ENCODE measurements at places on chromosomes 5 and 9.

GRCh38 chr5:141814064-141814964, 63.9 kb downstream of the PCDH1 start:
- no peak for DNase-seq

GRCh38 chr5:10268100-10268499, 18.0 kb downstream of the CCT5 start:
- DNase-seq, result no peak

GRCh38 chr5:141363952-141364660, at the start of gene PCDHGA5:
TSS of gene PCDHGA5 (plus strand) at chr5:141364162. CDS start at chr5:141364331, 169 bp downstream.
- no peak for DNase-seq

- no peak for DNase-seq
These were observed 408.9 kb upstream of the SMARCA2 start for GRCh38 chr9:1606253-1606652.

DNA sequence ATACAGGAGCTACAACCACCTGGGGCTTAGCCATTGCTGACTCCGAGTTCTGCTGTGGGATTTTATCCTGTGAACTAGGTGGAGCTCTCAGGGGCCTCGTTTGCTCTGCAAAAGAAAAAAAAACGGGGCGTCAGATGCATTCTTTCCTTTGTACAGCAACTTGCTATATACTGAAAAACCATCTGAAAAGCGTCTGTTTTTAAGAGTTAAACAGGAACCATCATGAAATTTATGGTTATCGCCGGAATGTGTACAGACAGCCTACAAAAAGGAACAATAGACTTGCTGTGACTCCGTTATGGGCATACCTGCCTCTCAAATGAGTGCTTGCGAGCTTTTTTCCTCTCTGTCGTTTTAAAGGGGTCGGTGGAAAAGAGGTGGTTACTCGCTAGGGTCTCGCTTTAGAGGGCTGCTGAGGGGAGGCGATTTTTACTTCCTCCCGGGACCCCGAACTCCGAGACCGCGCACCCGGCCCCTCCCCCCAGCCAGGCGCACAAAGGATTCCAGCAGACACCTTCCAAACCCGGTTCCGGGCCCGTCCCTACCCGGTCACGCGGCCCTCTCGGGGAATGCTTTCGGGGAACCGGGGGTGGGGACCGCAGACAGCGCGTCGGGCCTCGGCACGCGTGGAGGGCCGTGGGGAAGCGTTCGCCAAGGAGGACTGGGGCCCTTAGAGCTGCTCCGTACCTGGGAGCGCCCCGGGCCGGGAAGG, 826 bp downstream of the PAIP1 start:
- DNase-seq, result no peak

DNA sequence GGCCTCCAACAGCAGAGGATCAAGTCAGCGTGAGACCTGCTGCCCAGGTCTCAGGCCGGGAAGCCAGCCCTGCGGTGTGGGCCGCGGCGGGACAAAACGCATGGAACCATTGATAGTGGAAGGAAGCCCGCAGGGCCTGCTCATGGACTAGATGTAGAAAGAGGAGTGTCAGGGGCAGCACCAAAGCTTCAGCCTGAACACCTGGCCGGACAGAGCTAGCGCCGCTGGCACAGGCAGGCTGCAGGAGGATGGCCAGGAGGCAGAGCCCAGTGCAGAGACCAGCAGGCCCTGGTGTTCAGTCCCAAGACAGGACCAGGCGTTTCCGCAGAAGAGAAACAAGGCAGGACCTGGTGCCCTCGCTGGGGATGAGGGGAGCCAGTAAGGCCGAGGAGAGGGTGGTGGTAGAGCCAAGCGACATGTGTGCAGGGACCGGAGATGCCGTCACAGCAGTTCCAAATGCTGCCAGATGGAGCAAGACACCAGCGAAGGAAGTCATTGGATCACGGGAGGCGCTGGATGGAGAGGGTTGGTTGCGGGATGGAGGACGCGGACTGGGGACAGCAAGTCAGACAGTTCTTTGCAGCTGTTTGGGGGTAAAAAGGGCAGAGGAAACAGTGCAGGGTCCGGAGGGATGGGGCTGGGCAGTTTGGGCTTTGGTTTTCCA, 42.1 kb upstream of the OLFM1 start:
- DNase-seq, result no peak

GRCh38 chr5:58717303-58718007, 134.6 kb downstream of the RAB3C start:
- no peak for DNase-seq

- DNase-seq, result no peak
These were observed 91.9 kb downstream of the CEMIP2 start for GRCh38 chr9:71676460-71676859.

- no peak for DNase-seq
These were observed 1786.8 kb upstream of the ACO1 start for GRCh38 chr9:30597608-30598007.

DNA sequence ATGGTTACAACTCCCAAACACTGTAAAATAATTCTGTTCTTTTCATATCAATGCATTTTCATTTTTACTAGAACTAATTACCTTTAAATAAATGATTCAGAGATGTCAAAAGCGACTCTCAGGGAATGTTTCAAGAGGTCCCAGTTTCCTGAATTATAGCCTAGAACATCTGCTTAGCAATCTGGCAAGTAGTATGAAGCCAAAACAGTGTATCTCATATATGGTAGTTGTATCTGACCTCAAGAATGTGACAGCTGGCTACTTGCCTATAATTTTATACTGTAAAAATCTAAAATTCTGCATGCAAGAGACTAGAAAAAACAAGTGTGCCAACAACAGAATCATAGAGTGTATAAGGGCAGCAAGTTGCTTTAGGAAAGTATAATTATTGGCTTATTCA, 187.7 kb upstream of the POU5F2 start:
- no peak for DNase-seq

DNA sequence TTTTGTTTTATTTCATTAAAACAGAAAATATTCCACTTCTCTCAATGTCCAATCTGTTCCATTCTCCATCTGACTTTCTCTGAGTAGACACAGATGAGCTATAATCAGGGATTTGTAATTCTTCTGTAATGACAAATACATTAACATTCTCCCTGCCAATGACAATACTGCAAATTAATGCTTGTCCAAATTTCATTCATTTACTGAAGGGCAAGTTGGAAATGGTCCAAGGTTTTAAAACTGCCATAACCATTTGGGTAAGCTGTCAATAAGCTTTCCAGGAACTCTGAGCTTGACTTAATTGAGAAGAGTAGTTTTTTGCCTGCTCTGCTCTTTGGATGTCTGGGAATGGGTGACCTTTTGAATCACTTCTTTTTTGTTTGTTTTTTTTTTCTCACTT, 253.5 kb downstream of the DMRTA1 start:
- no peak for DNase-seq

- no peak for DNase-seq
These were observed 160.8 kb downstream of the DNAH5 start for GRCh38 chr5:13783726-13784125.

GRCh38 chr9:133576031-133576874, 32.9 kb downstream of the FAM163B start:
- no peak for DNase-seq

GRCh38 chr9:92486371-92486770, 4.1 kb upstream of the ASPN start:
- DNase-seq, result no peak

DNA sequence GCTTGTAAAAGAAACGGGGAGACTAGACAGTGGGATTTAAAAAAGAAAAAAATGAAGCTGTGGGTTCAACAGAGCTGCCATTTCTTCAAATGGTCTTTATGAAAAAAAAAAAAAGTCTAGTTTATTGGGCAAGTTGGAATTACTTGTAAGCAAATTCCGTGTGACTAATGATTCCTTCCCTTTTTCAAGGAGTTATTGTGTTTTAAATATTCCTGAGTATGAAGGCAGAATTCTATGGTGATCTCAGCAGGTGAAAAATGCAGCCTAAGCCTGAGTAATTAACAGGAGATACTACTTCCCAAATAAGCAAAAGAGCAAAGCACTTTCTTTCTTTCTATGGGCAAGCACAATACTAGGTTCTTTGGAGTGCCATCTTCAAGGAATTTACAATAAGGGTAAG, 481.9 kb downstream of the ZNF608 start:
- no peak for DNase-seq

GRCh38 chr5:138349852-138350562, 2.5 kb upstream of the KDM3B start:
- DNase-seq, result no peak

- no peak for DNase-seq
These were observed 363.3 kb upstream of the KLF4 start for GRCh38 chr9:107852891-107853290.

DNA sequence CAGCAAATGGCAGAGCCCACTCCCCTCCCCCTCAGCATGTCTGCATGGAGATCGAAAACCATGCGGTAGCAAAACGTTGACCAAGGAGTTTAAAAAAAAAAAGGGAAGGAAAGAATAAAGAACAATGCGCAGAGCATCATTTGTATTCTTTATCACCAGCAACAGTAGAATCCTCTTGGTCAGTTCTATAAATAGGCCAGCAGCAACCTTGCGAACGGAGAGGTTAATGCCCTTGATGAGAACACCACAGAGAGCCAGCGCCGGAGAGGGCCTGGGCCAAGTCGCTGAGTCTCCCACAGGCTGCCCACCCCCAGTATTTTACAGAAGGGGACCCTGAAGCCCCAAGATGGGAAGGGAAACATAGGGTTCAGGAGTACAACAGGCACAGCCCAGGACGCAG, 22.7 kb downstream of the WHRN start:
- no peak for DNase-seq

GRCh38 chr9:21047281-21047691, 15.8 kb upstream of the HACD4 start:
- DNase-seq, result no peak

DNA sequence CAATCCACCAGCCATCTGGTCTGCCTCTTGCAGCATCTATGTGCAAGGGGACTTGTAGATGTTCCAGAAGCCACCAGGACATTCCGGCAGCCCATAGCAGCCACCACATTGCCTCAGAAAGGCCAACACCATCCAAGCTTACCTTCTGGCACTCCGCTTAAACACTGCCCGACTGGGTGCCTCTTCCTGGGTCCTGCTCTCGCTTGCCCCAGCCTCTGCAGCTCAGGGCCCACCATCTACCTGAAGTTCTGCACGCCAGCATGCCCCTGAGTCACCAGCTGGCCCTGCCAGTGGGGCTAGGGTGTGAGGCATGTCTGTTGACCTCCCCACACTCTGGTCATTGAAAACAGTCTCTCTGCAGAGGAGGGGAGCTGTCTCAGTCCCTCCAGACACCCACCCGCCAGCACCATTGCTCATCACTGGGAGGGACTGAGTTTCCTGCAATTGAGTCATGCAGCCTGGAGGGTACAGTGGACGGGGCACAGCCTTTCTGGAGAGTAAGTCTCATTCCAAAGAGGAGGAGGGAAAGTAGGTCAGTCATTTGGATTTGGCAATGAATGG, 16.9 kb upstream of the COL5A1 start:
- no peak for DNase-seq

- DNase-seq, result no peak
These were observed 82.1 kb downstream of the CCDC192 start for GRCh38 chr5:127785098-127785927.

DNA sequence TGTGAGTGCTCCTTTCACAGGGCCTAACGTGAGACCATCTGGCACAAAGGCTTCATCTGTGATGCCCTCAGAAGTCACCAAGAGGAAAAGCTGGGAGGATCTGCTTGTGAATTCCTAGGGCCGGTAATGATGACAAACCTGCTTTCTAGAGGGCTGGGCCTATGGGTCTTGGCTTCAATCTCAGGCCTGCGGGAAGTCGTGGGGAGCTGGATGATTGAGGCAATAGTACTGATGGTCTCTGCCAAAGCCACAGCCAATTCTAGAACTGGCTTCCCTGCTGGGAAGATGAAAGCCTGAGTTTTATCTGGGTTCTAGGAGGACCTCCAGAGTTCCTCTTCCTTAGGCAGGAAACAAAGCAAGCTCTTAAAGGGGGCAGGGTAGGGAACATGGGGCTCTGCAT, 102.7 kb downstream of the TMEM215 start:
- no peak for DNase-seq

DNA sequence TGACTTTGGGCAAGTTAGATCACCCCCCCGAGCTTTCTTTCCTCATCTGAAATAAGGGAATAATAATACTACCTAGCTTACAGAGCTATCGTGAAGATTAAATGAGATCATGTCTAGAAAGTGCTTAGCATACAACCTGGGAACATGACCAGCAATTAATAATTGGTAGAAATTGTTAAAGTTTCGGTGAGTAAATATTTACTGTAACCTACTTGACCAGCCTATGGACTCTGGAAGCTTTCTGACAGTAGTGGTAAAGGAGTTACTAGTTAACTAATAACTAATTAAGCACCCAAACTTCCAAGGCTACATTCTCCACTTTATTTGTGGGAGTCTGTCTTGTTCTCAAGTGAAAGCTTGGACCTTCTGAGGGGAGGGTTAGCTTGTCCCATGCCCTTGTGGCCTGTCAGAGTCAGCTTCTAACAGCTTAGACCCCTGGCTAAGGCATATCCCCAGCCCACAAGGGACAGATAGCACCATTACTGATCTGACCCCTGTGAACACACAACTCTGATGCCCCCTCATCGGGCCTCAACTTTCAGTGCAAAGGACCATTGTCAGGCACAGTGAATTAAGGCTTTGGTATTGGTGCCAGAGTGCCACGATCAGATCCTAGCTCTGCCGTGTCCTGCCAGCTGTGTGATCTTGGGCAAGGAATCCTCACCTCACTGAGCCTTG, 58.7 kb upstream of the SAP30L start:
- no peak for DNase-seq

- DNase-seq, result no peak
These were observed 278.0 kb downstream of the NTRK2 start for GRCh38 chr9:84947412-84947972.

DNA sequence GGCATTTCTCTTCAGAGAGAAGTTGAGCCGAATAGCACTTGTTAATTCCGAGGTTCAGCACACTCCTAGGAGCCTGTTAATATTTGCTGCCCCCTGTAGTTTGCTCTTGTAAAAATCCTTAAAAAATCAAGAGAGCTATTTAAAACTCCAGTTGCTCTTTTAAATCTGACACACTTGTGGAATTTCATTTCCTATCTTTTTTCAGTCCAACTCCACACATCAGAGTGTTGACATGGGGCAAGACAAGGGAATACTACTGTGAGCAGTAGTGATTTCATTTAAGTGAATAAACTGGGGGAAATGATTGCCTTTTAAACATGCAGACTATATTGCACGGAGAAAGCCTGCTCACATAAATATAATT, 1096.3 kb upstream of the DMAC1 start:
- DNase-seq, result no peak

DNA sequence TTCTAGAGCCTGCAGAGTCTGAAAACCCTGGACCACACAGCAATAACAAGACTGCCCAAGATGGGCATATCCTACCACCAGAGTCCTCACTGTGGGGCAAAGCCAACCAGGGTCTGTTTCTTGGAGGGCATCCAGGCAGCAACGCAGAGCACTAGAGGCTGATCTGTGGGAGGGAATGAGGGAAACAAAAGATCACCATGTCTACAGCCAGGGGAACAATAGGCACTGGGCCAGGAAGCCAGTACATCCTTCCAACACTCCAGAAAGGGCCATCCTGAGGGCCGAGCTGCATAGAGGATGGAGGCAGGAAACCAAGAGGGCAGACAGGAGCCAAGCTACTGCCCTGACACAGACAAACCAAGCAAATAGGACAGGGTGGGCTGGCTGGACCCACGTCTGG, 416.1 kb upstream of the IRX4 start:
- DNase-seq, result no peak

- no peak for DNase-seq
These were observed 164.0 kb downstream of the TTC39B start for GRCh38 chr9:15142878-15143534.

GRCh38 chr9:134689321-134690181, 47.9 kb downstream of the COL5A1 start:
- no peak for DNase-seq

Data from cortex of kidney (tissue), 1 donor.